ENCODE measurements at places on chromosomes 16 and 17.

- no peak for DNase-seq
Observed at GRCh38 chr16:18853694-18854093, 52.3 kb upstream of the ARL6IP1 start.

DNA sequence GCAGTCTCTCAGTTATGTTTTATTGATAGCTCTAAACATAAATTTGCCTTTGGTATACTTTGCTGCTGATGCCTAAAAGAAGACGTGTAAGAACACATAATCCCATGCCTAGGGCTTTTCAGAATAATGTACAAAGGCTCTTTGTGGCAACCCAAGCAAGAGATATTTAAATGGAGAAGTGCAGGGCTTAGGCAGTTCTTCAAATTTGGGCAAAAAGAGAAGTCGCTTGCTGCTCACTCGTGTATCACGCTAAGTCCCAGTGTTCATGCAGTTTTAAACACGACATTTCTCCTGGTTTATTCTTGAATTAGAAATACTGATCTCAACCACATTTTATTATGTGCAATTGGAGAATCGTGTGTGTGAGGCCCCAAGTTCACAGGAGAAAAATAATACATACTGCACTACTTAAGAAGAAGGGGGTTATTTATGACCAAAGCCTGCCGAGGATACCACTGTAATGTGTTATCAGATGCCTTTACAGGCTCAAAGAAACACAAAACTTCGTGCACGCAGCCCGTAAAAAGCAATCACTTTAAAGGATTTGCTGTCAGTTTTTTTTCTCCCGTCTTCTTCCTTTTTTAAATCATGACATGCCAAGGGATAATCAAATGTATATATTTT, 22.5 kb upstream of the IRX6 start:
- no peak for DNase-seq

GRCh38 chr17:33328129-33328528, 35.0 kb upstream of the ASIC2 start:
- peak; percentile 27 for DNase-seq

DNA sequence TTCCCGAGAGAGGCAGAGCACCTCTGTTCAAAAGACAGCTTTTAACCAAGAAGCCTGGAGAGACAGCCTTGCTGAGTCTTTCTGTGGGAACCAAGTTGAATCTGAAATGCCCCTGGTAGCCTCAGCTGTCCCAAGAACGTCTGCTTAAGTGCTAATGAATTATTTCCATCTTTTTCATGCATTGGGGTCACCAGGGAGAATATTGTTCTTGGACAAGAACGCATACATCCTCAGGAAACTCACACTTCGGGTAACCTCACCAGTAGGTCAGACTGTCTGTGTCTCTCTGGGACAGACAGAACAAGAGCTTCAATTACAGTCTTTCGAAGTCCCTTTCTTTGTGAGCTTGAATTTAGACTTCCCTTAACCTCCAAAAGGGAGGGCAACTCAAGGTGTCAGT, 134.6 kb upstream of the ADAMTS18 start:
- no peak for DNase-seq

GRCh38 chr16:29821643-29822115, 1.4 kb downstream of the MVP start:
- DNase-seq, result peak; percentile 78

- no peak for DNase-seq
Observed at GRCh38 chr17:48547808-48548522, 3.1 kb upstream of the HOXB2 start.

DNA sequence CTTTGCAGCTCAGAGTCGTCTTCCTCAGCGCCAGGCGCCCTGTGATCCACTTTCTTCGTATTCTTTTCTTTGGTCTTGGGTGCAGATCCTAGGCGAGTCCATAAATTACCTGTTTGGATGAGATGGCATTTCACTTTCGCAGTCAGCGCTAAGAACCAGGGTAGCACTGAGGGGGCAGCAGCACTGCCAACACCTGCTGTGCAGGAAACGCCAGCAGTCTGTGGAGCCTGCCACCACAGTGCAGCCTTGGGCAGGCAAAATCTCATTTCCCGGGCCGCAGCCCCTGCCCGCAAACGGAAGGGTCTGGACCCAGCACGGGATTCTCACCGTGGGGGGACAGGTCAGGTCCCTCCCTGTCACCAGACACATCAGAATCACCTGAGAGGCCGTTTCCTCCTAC, 12.2 kb upstream of the ITGAE start:
- no peak for DNase-seq

- no peak for DNase-seq
Observed at GRCh38 chr16:69508033-69508755, 57.6 kb upstream of the NFAT5 start.

DNA sequence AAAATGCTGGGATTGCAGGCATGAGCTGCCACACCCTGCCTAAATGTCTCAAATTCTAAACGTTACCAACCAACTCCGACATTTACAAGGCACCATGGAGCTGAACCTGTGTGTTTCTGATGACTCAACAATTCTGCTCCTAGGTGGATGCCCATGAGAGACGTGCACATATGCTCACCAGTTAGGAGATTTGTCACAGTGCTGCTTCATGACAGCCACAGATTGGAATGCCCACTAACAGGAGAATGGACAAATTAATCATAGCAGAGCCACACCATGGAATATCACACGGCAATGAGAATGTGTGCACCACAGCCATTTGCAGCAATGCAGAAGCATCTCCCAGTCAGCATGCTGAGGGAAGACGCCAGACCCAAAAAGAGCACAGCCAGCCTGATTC, 8.0 kb upstream of the KCNG4 start:
- DNase-seq, result peak; percentile 84

DNA sequence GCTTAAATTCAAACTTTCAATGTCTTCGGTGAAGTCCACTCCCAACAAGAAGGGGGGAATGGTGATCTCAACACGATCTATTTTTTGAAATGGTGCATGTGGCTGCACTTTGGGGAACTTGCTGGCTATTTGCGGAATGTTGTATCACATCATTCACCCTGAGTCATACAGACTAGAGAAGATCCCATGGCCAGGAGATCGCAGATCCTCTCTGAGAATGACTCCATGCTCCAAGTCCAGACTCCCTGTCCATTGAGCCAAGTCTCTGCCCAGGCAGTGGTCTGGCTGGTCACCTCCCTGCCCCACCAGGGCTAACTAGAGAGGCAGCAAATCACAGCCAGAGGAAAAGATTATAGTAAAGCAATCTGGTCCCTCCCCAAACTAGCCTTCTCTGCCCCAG, 120.6 kb downstream of the XYLT1 start:
- DNase-seq, result no peak

DNA sequence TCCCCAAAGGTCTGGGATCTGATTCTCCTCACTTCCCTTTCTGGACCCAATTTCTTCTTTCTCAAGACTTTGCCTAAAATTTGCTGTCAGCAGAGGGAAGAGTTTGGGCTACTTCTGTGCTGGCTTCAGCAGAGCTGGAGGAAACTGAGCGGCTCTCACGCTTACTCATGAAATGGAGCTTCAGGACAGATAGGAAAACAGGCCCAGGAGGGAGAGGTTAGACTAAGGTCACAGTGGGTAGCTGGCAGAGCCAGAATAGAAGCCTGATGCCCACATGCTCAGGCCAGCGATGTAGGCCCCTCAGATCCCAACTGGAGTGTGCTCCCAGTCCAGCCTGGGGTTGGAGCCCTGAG, 593 bp downstream of the SLC38A7 start:
- DNase-seq, result peak; percentile 22

DNA sequence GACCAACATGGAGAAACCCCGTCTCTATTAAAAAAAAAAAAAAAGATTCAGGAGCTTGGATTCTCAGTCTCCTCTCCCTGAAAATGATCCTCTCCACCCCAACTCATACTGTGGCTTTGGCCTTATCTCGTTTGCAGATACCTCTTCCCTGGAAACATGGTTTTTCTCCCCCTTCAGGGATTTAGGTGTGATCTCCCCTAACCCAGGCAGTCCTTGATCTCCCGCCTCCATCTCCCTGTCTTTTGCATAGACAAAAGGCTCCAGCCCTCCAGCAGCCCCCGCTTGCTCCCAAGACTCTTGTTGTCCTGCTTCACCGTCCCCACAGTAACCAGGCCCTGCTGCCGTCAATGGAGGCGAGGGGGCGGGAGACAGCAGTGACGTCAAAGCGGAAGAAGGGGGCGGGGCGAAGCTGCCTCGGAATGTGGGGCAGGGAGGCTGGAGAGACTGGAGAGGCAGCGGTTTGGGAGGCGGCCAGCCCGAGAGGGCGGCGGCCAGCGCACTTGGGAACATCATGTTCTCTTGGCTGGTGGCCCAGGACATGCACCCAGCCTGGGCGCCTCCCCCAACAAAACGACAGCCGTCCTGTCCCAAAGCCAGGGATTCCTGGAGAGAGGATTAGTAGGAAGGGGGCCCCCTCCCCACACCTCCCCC, 1.9 kb upstream of the PER1 start:
- peak; percentile 98 for DNase-seq

GRCh38 chr16:50662306-50662940, 18.7 kb downstream of the SNX20 start:
- no peak for DNase-seq

DNA sequence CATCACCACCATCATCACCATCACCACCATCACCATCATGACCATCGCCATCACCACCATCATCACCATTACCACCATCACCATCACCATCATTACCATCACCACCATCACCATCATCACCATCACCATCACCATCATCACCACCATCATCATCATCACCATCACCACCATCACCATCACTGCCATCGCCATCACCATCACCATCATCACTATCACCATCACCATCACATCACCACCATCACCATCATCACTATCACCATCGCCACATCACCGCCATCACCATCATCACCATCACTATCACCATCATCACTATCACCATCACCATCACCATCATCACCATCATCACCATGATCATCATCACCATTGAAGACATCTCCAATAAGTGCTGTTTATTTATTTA, 16.8 kb upstream of the MED9 start:
- no peak for DNase-seq

GRCh38 chr17:38564869-38565268, 40.9 kb downstream of the SRCIN1 start:
- no peak for DNase-seq

DNA sequence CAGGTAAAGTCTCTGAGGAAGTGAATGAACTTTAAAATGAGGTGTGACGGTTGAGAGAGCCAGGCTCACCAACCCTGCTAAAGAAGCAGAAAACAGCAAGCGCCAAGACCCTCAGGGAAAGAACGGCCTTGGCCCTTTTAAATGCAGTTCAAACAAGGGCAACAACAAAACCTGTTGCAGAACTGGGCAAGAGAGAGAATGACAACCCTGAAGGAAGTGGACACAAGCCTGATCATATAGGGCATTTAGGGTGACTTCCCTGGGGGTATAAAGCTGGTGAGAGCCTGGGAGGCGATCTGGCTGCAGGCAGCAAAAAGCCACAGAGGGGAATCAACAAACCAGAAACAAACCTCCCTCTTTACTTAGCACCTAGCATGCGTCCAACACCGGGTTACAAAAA, 1.0 kb downstream of the CPPED1 start:
- no peak for DNase-seq

GRCh38 chr17:69567130-69567529, 152.6 kb downstream of the MAP2K6 start:
- DNase-seq, result peak; percentile 28

GRCh38 chr17:51435641-51436091, 175.3 kb downstream of the UTP18 start:
- DNase-seq, result peak; percentile 21

- no peak for DNase-seq
Observed at GRCh38 chr16:79328402-79329165, 272.0 kb downstream of the MAF start.

DNA sequence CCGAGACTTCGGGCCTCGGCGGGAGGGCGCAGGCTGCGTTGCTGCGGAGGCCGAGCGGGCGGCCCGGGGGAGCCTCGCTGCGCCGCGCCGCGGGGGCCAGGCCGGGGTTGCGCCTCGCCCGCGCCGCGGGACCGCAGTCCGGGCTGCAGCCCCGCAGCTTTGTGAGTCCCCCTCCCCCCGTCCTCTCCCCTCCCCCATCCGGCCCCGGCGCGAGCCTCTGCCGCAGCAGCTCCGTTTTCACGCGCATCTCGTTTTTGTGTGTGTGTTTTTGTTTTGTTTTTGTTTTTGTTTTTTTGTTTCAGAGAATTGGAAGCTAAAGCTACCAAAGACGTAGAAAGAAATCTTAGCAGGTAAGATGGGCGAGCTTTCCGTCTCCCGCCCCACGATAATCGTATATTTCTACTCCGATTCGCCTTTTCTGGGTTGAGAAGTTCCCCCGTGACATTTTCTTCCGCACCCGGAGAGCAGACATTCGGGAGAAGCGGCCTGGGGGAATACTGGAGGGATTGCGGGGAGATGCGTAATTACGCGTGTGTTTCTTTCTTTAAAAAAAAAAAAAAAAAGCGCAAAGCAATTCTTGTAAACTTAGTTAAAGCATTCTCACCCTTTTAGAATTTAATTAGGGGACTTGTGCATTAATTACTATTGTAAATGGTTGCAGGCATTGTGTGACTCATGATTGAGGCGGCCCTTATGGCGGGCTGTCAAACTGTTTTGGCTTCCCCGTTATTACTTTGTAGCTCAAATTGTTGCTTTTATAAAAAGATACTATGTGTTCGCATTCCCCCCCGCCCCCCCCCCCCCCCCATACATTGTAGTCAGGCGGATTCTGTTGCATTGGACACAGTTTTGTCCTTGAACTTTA, 732 bp downstream of the TNRC6A start:
- peak; percentile 49 for DNase-seq

DNA sequence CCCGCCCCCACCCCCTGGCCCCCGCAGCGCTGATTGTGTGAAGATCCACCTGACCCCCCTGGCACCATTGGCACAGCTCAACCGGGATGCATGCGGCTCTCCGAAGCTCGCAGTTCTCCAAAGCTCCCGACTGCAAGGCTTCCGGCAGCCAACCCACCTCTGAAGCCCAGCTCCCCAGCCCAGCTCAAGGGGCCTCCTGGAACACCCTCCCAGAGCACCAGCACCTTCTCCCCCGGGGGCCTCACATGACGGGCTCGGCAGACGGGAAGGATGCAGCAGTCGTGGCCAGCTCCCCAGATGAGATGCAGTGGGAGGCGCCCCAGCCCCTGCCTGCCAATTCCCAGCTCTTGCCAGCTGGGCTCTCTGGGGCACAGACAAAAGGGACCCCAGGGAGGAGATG, 215.3 kb downstream of the ZNF423 start:
- DNase-seq, result no peak

DNA sequence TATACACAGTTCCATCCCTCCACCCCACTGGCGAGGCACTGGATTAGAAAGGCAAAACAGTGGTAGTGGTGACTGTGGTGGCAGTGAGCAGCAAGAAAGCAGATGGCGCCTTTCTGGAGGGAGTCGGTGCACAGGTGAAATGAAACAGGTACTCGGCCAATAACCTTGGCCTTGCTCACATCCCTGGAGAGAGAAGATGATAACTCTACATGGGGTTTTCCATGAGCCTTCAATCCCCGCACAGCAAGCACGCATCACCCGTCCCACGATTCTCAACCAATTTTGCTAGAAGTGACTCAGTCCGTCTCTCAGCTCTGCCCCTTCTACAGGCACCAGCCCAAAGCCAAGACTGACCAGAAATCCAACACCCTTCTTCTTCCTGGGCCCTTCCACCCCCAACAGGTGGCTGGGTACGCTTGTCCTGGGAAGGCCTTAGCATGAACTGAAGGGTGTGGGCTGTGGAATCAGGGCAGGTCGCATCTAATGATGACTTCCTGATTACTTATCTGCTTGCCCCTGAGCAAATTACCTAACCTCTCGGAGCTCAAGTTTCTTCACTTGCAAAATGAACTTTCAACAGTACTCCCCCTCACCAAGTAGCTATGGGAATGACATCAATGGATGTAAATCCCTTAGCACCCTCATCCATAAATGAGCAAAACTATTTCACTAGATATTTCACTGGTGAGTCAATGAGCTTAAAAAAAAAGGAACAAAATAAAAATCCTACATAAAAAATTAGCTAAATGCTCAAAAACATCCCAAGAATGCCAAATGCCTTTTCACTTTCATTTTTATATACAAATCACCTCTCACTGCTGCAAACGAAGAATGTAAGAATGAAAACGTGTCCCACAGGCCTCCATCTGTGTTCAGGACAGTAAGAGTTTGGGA, 18.0 kb downstream of the XPO6 start:
- DNase-seq, result peak; percentile 74
